RKO (cell line): ENCODE measurements at places on chromosomes 7 and 10.

DNA sequence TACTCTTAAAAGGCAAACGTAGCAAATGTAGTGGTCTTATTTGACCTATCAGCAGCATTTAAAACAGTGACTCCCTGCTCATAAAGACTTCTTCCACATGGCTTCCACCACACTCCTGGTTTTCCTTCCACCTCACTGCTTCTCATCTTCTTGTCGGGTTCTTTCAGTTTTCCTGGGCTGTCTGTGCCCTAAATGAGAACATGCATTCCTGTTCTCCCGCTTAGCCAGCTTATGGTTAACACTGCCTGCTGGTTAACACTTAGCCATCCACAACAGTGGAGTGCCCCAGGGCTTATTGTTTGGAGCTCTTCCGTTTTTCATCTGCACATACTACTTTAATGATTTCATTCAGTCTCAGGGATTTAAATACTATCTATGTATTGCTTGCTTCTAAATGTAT lies 34.3 kb upstream of the EXOC6 start:
- no peak for DNase-seq

DNA sequence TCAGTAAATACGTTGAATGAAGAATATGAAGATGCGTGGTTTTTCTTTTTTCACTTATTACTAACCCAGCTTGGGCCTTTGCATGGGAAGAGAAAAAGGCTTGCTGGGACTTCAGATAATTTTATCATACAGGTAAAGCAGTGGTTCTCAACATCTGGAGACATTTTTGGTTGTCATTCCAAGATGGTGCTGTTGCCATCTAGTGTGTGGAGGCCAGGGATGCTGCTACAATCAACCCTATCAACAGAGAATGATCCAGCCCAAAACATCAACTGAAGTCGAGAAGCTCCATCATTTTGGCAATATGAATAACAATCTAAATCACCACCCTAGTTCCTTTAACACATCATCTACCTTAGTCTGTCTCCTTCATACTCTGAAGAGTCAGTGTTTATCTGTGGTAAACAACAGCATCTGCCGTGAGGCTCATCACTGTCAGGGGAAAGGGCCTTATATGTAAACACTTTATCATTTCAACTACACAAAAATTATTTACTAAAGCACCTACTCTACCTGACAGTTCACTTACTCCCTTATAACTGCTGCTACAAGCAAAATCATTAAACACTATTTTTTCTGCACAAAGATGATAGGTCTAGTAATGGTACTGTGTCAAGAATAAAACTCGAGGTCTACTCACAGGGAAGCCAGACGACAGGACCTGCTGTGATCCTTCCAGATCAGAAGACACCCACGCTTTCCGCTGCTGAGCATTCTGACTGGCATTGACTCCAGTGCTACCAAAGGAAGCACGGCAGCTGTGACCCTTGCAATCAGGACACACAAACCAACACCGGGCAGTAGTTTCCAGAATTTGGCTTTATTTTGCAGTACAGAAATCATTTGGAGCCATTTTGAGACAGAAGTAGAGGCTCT lies 48.6 kb downstream of the GDI2 start:
- no peak for DNase-seq

DNA sequence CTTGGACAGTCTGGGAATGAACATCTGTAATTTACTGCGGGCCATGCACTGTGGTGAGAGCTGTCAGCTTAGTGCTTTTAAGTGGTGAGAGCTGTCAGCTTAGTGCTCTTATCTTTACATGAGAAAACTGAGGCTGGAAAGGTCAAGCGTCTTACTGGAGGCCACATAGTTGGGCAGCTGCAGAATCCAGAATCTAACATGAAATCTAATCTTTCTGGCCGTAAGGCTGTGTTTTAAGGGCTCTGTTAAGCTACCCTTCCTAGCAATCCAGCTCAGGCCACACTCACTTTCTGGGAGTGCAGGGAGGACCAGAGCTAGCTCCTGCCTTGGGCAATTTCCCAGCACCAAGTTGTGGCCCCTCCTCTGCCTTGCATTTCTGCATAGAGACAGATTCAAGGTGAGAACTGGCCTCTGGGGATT lies 70.2 kb downstream of the SORCS3 start:
- DNase-seq, result no peak

- no peak for DNase-seq
Observed at GRCh38 chr7:110830778-110831177, 260.1 kb upstream of the LRRN3 start.
